ENCODE measurements at places on chromosomes 7 and 10. TPM values are rescaled to one million over a fixed set of nuclear protein-coding genes. Genes with fewer than 3 reads are reported as not detected.

GRCh38 chr7:117793521-117793920 is 79.7 kb downstream of the CTTNBP2 start:
- no peak for DNase-seq
- no peak overlapping the region for H3K4me3 ChIP-seq
- H3K27ac ChIP-seq: no peak overlapping the region

OR2A7 gene
- total RNA-seq: 0.94 TPM

NRCAM gene
- total RNA-seq: 0.93 TPM

GATA3 gene
- total RNA-seq: 1.4 TPM

- H3K36me3 ChIP-seq: no peaks in the 10 kb centered on the region
- DNase-seq: no peak
- no peak overlapping the region for H3K4me3 ChIP-seq
- H3K27ac ChIP-seq: no peak overlapping the region
- H3K4me1 ChIP-seq: peaks cover 18% of the 10 kb centered on the region
Observed at GRCh38 chr10:131131726-131132591, 179.6 kb downstream of the TCERG1L start.

- H3K36me3 ChIP-seq: no peaks in the 10 kb centered on the region
- DNase-seq: peak; percentile 82
- H3K4me3 ChIP-seq: no peak overlapping the region
- peak overlapping the region; percentile 28 for H3K27ac ChIP-seq
Observed at GRCh38 chr10:34031400-34031799, 696.9 kb upstream of the NRP1 start.

DNA sequence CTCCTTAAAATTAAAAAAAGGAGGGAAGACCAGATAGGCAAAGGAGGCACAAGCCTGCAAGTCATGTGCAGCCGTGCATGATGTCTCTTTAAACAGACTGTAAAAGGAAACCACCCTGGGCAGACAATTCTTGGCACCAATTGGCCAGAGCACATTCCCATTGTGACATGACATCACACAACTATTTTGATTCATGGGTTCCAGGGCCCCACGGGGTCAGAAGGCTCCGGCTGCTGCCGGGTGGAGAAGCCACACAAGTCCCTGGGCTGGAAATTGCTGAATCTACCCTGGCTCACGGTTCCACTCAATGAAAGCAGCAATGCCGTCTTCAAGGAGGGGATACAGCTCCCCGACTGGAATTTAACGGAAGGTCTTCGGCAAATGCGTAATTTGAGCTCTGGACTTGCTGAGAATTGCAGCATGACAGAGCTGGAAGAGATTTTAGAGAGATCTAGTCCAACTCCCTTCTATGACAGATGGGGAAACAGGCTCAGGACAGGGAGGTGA is 140.5 kb downstream of the PRKAG2 start:
- no peaks in the 10 kb centered on the region for H3K4me1 ChIP-seq
- peak overlapping the region; percentile 87 for H3K27ac ChIP-seq
- H3K27me3 ChIP-seq: no peaks in the 10 kb centered on the region
- peak; percentile 91 for DNase-seq
- no peaks in the 10 kb centered on the region for H3K36me3 ChIP-seq
- peak overlapping the region; percentile 51 for H3K4me3 ChIP-seq

DNA sequence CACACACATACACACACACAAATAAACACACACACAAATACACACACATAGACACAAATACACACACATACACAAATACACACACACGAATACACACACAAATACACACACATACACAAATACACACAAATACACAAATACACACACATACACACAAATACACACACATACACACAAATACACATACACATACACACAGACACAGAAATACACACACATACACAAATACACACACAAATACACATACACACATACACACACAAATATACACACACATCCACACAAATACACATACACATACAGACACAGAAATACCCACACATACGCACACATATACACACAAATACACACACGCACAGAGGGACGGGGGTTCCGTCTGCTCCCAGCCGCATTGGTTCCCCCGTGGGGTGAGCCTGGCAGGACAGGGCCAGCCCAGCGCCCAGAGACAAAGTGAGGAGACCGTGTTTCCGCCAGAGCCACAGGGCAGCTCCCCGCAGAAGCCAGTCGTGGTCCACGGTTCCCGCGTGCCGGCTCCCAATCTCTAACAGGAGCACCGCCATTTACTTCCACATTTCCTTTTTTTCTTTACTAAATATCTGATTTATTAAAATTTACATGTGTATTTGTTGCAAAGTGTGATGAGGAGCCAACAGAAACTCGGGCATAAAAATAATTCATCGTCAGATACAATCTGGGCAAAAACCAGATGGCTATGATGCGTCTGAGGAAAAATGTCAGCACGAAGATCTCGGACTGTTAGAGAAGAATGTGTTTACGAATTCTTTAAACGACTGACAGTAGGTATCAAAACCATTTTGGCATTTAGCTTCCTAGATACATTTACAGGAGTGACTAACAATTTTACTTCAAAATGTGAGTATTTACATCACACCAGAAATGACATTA is 3.1 kb upstream of the KNDC1 start:
- H3K36me3 ChIP-seq: no peaks in the 10 kb centered on the region
- H3K27ac ChIP-seq: no peak overlapping the region
- no peak for DNase-seq
- H3K4me1 ChIP-seq: peaks cover 13% of the 10 kb centered on the region

COL28A1 gene
- total RNA-seq: 2.3 TPM

TEX36 gene
- not detected for total RNA-seq

DNA sequence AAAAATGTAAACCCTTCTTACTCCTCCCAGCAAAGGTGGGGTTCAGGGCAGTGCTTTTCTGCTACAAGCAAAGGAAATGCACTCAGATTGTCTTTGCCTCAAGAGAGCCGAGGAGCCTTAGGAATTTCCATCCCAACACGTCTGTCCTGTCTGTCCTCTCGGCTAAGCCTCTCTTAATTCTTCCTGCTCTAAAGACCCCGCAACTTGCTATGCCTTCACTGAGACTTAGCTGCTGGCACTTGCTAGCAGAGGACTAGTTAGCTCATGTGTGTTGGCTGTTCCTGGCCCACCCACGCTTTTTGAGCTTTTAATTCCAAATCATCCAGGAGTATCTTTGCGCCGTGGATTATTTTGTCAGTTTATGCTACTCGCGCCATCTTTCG is 481 bp upstream of the NPM3 start:
- H3K36me3 ChIP-seq: peaks cover 36% of the 10 kb centered on the region
- no peaks in the 10 kb centered on the region for H3K4me1 ChIP-seq
- H3K4me3 ChIP-seq: peak overlapping the region; percentile 59
- DNase-seq: peak; percentile 42
- H3K27ac ChIP-seq: peak overlapping the region; percentile 44
- peaks cover 6% of the 10 kb centered on the region for H3K27me3 ChIP-seq

GRCh38 chr10:14396411-14397048 is 65.8 kb upstream of the FRMD4A start:
- no peaks in the 10 kb centered on the region for H3K36me3 ChIP-seq
- no peak overlapping the region for H3K4me3 ChIP-seq
- no peak overlapping the region for H3K27ac ChIP-seq
- no peak for DNase-seq
- H3K27me3 ChIP-seq: no peaks in the 10 kb centered on the region

DNA sequence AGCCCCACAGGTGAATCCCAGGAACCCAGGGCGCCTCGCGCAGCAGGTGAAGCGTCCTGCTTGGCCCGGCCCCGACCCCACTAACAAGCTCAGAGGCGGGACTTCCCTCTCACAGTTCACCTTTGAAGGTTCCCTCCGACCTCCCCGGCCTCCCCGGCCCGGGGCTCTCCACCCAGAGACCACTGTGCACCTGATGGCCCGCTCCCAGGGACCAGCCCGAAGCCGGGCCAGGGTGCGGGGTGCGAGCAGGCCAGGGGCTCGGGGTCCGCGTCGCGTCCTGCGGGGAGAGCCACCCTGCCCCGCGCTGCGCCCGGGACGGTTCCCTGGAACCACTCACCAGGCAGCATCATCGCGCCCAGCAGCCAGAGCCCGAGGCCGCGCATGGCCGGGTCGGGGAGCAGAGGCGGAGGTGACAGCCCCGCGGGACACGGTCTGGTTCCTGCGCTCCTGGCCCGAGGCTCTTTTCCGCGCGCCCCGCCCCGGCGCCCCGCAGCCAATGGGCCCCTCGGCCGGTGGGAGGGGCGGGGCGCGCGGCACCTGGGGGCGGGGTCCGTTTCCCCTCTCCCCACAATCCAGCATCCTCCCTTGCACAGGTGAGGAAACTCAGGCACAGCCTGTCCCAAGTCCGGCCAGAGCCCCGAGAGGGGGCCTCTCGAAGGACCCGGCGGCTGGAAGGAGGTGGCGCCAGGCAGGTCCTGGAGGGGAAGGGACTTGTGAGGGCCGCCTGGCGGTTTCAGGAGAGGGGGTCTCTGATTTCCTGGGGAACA is at the start of gene ADAM8:
Gene ADAM8, minus strand, starts transcription at position 434 of the 767 bp plus-strand sequence. Its CDS starts 51 bp downstream, at position 383.
- peaks cover 5% of the 10 kb centered on the region for H3K27me3 ChIP-seq
- H3K4me1 ChIP-seq: peaks cover 22% of the 10 kb centered on the region
- peaks cover 25% of the 10 kb centered on the region for H3K36me3 ChIP-seq
- DNase-seq: no peak
- no peak within 1 kb of the TSS for H3K4me3 ChIP-seq

HOXA4 gene
- total RNA-seq: 1.2 TPM

DNA sequence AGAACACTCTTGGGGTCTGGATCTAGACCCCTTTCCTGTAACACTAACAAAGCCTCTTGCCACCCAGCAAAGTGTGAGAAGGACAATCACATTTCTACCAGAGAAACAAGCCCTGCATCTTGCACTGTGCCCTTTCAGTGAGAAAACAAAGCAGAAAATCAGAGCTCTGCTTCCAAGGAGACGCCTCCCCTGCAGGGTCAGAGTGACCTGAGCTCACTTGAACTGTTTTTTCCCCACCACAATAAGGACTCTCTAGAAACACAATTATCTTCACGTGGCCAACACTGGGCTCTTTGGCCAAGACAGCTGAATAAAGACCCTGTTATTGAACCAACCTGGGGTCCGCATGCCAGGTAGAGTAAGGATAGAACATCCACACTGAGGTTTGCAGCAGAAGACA is 30.1 kb upstream of the PRLHR start:
- H3K27ac ChIP-seq: no peak overlapping the region
- H3K36me3 ChIP-seq: no peaks in the 10 kb centered on the region
- DNase-seq: no peak
- H3K4me3 ChIP-seq: no peak overlapping the region

DNA sequence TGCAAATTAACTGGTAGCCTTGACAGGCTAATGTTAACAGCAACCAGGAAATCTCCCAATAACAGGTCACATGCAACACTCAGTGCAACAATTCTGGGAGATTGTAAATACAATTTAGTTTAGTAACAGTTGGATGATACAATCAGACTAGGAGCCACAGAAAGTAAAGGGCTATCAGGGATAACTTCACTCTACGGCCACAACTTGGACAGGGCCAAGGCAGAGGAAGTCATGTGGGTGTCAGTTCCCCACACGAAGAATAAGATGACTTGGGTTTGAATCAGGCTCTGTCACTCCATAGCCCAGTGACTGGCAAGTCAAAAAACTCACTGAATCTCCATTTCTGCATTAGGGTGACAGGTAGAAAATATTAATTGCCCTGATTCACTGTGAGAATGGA is 217.3 kb upstream of the CCDC6 start:
- H3K27me3 ChIP-seq: no peaks in the 10 kb centered on the region
- H3K4me3 ChIP-seq: no peak overlapping the region
- peaks cover 16% of the 10 kb centered on the region for H3K4me1 ChIP-seq
- H3K36me3 ChIP-seq: no peaks in the 10 kb centered on the region
